ENCODE measurements at places on chromosomes 16 and 17. TPM values are rescaled to one million over a fixed set of nuclear protein-coding genes. Genes with fewer than 3 reads are reported as not detected.
A peak's percentile ranks its signal among the peaks of the same experiment; 100 is the strongest.

GRCh38 chr16:12899529-12900143 lies 1.8 kb upstream of the SHISA9 start:
- no peak for DNase-seq

DNA sequence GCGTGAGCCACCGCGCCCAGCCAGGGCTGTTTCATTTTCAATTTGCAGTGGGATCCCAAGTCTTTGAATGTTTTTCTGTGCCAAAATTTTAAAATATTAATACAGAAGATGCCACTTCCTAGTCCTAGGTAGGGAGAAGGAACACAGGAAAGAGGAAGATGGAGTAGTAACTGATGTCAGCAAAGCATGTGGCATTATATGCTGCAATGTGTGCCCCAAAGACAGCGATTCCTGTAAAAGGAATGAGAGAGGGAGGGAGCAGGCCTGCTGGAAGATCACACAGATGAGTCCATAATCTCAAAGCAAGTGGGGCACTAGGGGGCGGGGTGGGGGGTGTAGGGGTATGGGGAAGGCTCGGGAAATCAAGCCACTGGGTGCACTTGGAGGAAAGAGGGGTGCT lies 23.4 kb upstream of the SSTR2 start:
- no peak for DNase-seq

- DNase-seq, result no peak
Measured at GRCh38 chr16:74073456-74073855, 223.2 kb upstream of the PSMD7 start.

- DNase-seq, result no peak
Measured at GRCh38 chr17:76145231-76146052, 4.4 kb upstream of the FOXJ1 start.

GRCh38 chr16:25855063-25855462 lies 163.3 kb downstream of the HS3ST4 start:
- no peak for DNase-seq

DNA sequence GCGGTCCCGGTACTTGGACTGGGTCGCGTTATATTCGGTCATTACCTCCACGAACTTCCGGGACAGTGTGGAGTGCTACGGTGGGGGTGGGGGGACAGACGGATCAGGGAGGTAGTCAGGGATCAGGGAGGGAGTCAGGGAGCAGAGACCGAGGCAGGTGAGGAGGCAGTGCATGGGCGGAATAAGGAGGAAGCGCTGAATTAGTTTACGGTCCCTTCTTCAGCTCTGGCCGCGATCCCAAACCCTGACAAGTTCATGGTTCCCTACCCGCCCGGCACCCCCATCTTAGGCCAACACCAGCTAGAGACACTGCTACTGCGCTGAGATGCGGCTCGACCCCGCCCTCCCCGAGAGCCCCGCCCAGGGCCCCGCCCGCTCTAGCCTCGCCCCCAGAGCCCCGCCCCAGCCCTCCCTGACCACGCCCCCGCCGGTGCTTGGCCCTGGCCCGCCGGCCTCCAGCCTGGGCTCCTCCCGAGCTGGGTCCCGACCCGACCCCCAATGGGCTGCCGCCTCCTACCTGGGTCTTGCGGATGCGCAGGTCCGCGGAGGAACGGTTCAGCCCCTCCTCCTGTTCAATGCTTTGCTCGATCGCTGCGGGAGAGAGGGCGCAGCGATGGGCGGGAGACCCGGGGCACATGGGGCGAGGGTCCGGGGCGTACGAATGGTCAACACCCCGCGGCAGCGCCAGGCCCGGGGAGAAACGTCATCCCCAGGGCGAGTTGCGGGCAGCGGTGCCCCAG lies 12.1 kb downstream of the HSD3B7 start:
- no peak for DNase-seq

DNA sequence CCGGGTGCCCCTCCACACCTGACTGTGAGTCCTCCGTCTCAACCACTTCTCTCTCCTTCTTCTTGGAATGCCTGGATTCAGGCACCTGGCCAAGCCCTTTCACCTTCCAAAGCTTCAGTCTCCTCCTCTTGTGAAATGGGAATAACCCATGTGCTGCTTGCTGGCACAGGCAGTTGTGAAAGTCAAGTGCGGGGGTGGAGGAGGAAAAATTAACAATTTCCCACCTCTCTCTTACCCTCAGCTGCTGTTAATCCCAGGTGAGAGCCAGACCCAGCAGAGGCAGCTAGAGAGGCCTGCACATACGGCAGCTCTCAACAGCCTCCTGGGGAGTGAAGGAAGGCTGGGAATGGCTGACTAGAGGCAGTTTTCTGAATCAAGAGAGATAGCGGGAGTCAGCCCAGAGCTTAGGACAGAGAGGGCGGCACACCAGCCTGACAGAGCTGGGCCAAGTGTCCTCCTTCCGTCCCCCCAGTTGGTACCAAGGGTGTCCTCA lies 77.9 kb upstream of the LGALS9 start:
- no peak for DNase-seq

DNA sequence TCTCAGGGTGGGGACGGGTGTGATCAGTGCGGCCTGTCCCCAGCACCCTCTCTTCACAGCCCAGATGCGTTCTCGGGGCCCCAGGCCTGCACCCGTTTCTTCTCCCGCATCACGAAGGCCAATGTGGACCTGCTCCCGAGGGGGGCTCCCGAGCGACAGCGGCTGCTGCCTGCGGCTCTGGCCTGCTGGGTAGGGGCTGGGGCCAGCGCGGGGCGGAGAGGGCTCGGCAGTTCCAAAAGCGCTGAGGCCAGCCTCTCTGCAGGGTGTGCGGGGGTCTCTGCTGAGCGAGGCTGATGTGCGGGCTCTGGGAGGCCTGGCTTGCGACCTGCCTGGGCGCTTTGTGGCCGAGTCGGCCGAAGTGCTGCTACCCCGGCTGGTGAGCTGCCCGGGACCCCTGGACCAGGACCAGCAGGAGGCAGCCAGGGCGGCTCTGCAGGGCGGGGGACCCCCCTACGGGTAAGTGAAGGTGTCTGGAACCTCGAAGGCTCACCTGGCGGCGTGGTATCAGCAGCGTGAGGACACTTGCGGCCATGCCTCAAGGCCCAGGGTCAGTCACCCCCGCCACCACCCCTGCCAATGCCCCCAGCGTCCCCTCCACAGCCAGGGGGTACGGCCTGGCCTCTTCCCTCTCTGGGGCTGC lies 4.4 kb downstream of the MSLN start:
- no peak for DNase-seq

DNA sequence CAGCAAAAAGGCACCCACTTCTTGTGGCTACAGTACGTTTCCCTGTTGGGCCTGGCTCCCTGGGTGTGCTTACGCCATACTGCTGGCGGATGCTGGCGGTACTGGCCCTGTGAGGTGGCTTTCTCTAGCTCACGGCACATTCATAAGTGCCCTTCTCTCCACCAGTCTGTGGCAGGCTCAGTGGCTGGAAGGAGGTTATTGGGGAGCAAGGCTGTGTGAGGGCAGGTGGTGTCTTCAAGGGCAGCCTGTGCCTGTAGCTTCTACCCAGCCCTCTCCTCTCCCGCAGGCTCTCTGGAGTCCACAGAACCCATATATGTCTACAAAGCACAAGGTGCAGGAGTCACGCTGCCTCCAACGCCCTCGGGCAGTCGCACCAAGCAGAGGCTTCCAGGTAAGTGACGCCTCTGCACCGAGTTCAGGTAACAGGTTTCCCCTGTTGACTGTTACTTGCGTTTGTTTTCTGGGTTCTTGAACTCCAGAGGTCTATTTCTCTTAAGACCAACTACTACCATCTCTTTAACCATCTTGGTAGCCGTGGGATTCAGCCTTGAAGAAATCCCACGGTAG lies 20.6 kb downstream of the NTAN1 start:
- no peak for DNase-seq

DNA sequence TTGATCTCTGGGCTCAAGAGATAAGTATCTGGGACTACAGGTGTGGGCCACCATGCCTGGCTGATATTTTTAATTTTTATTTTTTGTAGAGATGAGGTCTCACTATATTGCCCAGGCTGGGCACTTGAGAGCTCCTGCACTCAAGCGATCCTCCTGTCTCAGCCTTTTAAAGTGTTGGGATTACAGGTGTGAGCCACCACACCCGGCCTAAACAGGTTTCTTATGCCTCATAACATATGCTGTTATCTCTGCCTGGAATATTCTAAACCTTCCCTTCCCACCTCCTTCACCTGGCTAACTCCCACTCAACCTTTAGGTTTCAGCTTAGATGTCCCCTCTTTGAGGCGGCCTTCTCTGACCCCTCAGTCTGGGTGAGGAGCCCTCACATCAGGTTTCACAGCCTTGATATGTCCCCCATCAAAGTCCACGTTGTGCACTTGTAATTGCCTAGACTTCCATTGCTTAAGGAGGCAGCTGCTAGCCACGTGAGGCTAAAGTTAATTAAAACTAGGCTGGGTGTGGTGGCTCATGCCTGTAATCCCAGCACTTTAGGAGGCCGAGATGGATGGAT lies 8.6 kb upstream of the CNP start:
- DNase-seq, result no peak

- DNase-seq, result no peak
Measured at GRCh38 chr17:63774969-63775265, 947 bp downstream of the DDX42 start.

DNA sequence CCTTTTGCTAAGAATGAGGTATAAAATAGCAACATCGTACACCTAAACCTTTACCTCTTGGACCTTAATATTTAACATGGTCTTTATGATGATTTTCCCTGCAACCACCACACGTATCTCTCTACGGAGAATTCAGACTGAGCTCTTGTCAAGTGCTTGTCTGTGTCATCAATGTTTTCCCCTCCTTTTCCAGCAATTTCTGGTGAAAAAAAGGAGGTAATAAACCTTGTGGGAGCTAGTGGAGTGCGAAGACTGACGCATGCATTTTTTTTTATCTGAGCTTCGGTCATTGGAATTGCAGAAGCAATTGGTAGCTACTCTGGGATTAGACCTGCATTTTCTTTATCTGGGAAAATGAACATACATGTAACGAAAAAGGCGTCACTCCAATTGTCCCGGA lies 527.6 kb downstream of the TMEM114 start:
- DNase-seq, result no peak

GRCh38 chr17:77345260-77345910 lies 204.6 kb downstream of the SEC14L1 start:
- DNase-seq, result no peak

- no peak for DNase-seq
Measured at GRCh38 chr16:15141586-15141985, 47.5 kb upstream of the RRN3 start.

GRCh38 chr17:74749279-74750038 lies 1.0 kb downstream of the NHERF1 start:
- DNase-seq, result no peak

DNA sequence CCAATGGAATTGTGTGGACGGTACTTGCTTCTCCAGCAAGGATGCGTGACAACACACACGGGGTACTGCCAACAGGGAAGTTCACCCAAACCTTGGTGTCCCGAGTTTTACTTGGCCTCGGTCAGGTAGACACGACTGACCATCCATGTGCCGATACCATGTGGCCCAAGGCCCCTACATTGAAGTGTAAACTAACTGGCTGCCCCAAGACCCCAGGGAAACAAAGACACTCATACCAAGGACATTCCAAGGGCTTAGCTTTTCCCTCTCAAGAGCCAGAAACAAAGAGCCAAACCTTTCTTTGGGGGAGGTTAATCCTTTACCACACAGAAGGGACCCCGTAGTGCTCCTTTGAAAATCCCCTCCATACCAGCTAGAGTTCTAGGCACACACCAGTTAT lies 215.9 kb upstream of the TNRC6C start:
- DNase-seq, result no peak

GRCh38 chr17:6636105-6636504 lies 4.4 kb downstream of the KIAA0753 start:
- no peak for DNase-seq

DNA sequence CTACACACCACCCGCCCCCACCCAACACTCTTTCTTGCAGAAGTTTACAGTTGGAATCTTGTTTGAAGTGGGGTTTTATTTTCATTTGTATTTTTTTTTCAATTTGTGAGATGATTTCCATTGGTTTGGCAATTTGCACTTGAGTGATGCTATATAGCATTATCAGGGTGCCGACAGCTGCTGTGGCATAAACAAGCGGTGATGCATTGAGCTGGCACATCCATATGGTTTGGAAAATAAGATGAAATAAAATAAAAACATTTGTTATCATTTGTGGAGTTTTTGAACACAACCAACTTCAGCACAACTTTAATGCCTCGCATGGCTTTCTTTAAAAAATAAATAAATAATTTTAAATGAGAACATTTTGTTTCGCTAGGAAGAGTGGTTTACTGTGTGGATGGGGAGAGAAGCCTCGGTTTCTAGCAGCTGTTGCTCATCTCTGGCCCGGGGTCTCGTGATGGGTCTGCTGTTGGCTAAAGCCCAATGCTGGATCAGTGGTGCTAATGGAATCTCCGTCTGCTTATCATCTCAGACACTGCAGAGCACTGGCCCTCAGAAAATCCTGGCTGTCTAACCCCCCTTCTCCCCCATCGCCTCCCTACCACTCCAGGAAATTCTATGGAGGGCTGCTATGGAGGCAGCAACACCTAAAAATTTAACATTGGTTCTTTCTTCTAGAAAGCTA lies 192.3 kb upstream of the MAF start:
- DNase-seq, result no peak

DNA sequence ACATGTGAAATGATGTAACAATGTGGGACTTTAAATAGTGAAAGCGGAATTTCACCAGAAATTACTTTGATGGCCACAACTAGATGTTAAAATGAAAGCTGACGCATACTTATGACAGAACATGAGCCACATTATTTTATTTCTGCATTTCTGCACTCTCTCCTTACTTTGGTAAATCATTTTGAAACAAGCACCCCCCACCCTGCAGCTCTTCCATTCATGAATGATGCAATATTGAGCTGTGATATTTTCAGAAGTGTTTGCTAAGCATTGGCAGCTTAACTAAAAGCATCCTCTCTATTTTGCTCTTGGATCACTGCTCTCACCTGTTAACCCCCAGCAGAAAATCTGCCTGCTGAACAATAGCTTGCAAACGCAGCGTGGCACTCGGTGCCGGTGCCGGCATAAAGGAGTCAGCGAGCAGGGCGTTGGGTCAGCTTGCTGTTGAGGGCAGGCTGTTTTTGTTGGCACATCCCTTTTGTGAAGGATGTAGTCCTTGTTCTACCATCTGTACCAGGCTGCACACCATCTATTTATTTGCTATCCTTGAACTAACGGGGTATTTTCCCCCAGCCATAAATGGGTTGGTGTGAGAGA lies 30.8 kb upstream of the CBLN1 start:
- no peak for DNase-seq

GRCh38 chr17:60832151-60832585 lies 154.5 kb downstream of the BCAS3 start:
- peak; percentile 10 for DNase-seq

DNA sequence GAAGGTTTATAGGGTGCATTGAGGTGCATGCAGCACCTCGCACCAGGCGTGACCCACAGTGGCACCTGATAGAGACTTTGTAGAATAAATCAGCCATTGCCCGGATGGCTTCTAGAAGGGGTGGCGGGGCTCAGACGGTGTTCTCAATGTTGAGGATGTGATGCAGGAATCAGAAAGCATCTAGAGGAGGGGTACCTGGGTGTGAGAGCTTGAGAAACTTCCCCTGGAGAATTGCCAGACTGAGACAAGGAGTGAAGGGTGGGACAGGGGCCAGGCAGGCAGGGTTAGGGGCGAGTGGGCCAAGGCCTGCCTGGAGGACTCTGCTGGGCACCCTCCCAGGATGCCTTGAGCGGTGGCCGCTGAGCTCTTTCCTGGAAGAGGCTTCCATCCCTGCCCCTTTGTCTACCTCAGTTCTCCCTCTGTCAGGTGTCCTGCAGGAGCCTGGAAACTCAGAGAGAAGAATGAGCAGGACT lies 9.3 kb upstream of the ADGRG1 start:
- no peak for DNase-seq

The KRTAP2-1 gene
- polyA plus RNA-seq, result not detected

The CCL7 gene
- polyA plus RNA-seq, result not detected

The ZNF747 gene
- 9.5 TPM for polyA plus RNA-seq

The HERPUD1 gene
- polyA plus RNA-seq, result 120 TPM

The PRR11 gene
- 19.2 TPM for polyA plus RNA-seq

The C1QTNF8 gene
- polyA plus RNA-seq, result not detected

The GDPD3 gene
- 8.5 TPM for polyA plus RNA-seq

The OR3A3 gene
- polyA plus RNA-seq, result not detected

The CES5A gene
- 0.11 TPM for polyA plus RNA-seq

The PDE6G gene
- polyA plus RNA-seq, result 11.6 TPM

Measured in right renal cortex interstitium (tissue), 3 donors.